Activated T-helper 1 cell treated with anti-CD3 and anti-CD28 coated beads, Interleukin-12 subunit alpha, Interleukin-12 subunit beta, Interleukin-2, Interleukin-4 antibody, amounts not matched to agents 30 ng/mL and 10 ng/mL and 1 ng/mL, durations not matched to agents 14 hours and 24 hours and 36 hours (primary cell): ENCODE measurements at places on chromosomes 16 and 17. TPM values are rescaled to one million over a fixed set of nuclear protein-coding genes. Genes with fewer than 3 reads are reported as not detected.
A peak's percentile ranks its signal among the peaks of the same experiment; 100 is the strongest.

SHISA9 gene
- total RNA-seq = 0.18 TPM in 1 of 2 replicates, not detected in the other

- no peaks in the 10 kb centered on the region for H3K36me3 ChIP-seq
- peaks cover 22% of the 10 kb centered on the region for H3K27me3 ChIP-seq
- no peaks in the 10 kb centered on the region for H3K4me1 ChIP-seq
Measured at GRCh38 chr17:61583242-61583641, 7.8 kb downstream of the NACA2 start.

GRCh38 chr17:68459037-68459639 is 1.8 kb upstream of the WIPI1 start:
- H3K4me3 ChIP-seq = peak overlapping the region; percentile 62
- DNase-seq = no peak
- no peaks in the 10 kb centered on the region for H3K27me3 ChIP-seq
- H3K4me1 ChIP-seq = peaks cover 72% of the 10 kb centered on the region
- H3K36me3 ChIP-seq = peaks cover 2% of the 10 kb centered on the region

DNA sequence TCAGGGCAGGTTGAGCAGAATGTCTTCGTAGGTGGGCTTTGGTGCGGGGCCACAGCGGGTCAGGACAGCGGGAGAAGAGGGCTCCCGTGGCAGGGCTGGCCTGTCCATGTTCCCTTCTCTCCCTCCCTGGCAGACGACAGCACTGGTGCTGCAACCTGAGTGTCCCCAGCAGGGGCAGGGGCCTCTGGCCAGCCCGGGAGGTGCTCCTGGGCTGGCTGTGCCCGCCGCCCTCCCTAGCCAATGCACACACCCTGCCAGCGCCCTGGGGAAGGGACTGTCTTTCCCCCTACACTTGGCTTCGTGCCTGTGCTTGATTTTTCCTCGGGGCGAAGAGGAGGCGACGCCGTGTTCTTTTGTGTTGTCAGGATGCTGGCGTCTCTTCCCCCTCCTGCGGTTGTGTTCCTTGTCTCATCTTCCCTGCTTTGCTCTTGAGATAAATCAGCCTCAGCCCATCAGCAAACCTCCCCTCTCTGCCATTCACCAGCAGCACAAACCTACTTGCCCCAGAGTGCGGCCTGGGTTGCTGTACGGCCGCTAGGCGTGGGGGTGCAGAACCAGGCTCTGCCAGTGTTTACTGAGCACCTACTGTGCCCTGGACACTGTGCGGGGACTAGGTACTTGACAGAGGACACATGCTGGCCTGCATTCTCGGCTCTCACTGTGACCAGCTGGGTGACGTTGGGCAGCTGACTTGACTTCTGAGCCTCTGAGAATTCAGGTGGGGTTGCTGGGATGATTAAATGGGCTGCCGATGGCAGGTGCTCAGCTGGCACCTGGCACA is 237.3 kb upstream of the CIBAR2 start:
- no peaks in the 10 kb centered on the region for H3K36me3 ChIP-seq
- H3K4me1 ChIP-seq = no peaks in the 10 kb centered on the region
- H3K27ac ChIP-seq = no peak overlapping the region
- no peaks in the 10 kb centered on the region for H3K27me3 ChIP-seq
- no peak overlapping the region for H3K4me3 ChIP-seq

GRCh38 chr17:1582374-1582773 is 19.8 kb upstream of the PITPNA start:
- H3K4me3 ChIP-seq = no peak overlapping the region
- H3K36me3 ChIP-seq = no peaks in the 10 kb centered on the region
- peaks cover 3% of the 10 kb centered on the region for H3K4me1 ChIP-seq
- H3K27me3 ChIP-seq = no peaks in the 10 kb centered on the region
- DNase-seq = no peak

GRCh38 chr16:89602273-89602951 is 11.0 kb upstream of the DPEP1 start:
- no peaks in the 10 kb centered on the region for H3K36me3 ChIP-seq
- H3K27me3 ChIP-seq = no peaks in the 10 kb centered on the region
- H3K27ac ChIP-seq = peak overlapping the region; percentile 7
- H3K4me1 ChIP-seq = peaks cover 13% of the 10 kb centered on the region
- DNase-seq = peak; percentile 26
- no peak overlapping the region for H3K4me3 ChIP-seq
